Calu3 (cell line): ENCODE measurements at places on chromosomes 12 and 14. TPM values are rescaled to one million over a fixed set of nuclear protein-coding genes. Genes with fewer than 3 reads are reported as not detected.
A peak's percentile ranks its signal among the peaks of the same experiment; 100 is the strongest.

Gene IGFBP6
- total RNA-seq = 25.4 and 67.0 TPM in 2 replicates

GRCh38 chr12:47024463-47024862 is 55.0 kb upstream of the PCED1B start:
- no peaks in the 10 kb centered on the region for H3K27me3 ChIP-seq
- no peaks in the 10 kb centered on the region for H3K36me3 ChIP-seq
- DNase-seq = no peak
- no peak overlapping the region for H3K4me3 ChIP-seq

DNA sequence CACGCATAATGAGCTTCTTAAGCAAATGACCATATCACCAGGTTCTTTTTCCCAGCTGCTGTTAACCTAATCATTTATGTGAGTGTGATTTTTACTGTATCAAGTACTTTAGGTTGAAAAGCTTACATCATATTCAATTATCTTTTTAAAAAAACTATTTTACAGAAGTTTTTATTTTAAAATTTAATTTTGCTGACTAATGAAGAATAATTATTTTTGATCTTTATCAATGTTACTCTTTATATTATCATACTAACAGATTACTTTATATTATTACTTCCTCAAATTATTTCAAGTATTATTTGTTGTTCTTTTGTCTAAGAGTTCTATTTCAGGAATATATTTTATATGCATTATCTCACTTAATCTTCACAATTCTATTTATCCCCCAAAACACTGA is 236.3 kb downstream of the CPNE8 start:
- no peaks in the 10 kb centered on the region for H3K27me3 ChIP-seq
- H3K36me3 ChIP-seq = no peaks in the 10 kb centered on the region
- H3K27ac ChIP-seq = no peak overlapping the region
- no peak overlapping the region for H3K4me3 ChIP-seq
- no peaks in the 10 kb centered on the region for H3K4me1 ChIP-seq

DNA sequence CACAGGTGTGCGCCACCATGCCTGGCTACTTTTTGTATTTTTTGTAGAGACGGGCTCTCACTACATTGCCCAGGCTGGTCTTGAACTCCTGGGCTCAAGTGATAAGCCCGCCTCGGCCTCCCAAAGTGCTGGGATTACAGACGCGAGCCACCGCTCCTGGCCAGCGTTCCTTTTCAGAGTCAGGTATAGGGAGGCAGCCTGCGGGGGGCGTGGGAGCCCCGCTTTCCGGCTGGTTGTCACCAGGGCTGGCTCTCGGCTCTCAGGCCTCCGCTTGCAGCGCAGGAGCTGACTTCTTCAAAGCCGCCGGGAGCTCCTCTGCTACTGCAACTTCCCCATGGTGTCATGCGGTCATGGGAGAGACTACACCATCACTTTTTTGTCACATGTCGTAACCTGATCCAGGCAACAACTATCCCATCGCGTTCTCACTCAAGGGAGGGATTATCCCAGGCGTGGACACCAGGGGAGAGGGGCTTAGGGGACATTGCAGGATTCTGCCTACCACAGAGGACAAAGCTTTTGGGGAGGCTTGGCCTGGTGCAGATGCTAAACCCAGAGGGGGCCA is 129.4 kb downstream of the SCARB1 start:
- no peaks in the 10 kb centered on the region for H3K27me3 ChIP-seq
- peaks cover 63% of the 10 kb centered on the region for H3K4me1 ChIP-seq
- no peak for DNase-seq
- no peak overlapping the region for H3K4me3 ChIP-seq
- H3K36me3 ChIP-seq = peaks cover 21% of the 10 kb centered on the region
- no peak overlapping the region for H3K27ac ChIP-seq

Gene ASCL1
- total RNA-seq = 0.15 TPM in 1 of 2 replicates, not detected in the other

- H3K27ac ChIP-seq = peak overlapping the region; percentile 88
- peaks cover 24% of the 10 kb centered on the region for H3K4me1 ChIP-seq
- peak overlapping the region; percentile 90 for H3K4me3 ChIP-seq
- no peaks in the 10 kb centered on the region for H3K27me3 ChIP-seq
- peak; percentile 77 for DNase-seq
Observed at GRCh38 chr12:110281549-110282299, 677 bp downstream of the ATP2A2 start.

DNA sequence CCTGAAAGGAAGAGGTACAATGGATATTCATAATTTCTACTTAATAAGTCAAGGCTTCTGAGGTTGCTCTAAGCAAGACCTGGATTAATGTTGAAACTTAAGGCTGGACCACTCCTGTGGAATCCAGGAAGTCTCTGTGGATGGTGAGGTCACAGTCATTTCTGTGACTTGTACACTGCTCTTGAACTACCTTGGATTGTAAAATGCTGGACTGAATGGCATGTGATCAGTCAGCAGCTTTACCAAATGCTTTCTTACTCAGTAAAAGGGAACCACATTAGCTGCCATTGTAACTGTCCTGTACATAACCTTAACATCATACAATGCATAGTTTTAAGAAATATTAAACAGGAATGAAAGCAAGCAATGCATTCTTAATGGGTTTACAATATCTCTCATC is 182.9 kb downstream of the NOVA1 start:
- H3K27me3 ChIP-seq = no peaks in the 10 kb centered on the region
- H3K4me1 ChIP-seq = no peaks in the 10 kb centered on the region

Gene EPYC
- not detected in 2 replicates for total RNA-seq

Gene GALNT6
- 34.0 and 45.3 TPM in 2 replicates for total RNA-seq

DNA sequence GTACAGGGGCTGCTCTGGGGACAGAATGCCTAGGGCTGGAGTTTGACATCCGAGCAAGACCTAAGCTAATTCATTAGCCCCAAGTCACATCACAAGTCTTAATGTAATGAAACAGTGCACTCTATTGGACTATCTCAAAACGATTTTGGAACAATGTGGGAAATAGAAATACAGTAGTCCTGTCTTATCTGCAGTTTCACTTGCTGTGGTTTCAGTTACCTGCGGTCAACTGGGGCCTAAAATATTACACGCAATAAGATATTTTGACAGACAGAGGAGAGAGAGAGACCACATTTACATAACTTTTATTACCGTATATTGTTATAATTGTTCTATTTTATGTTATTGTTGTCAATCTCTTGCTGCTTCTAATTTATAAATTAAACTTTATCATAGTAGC is 21.1 kb downstream of the MOAP1 start:
- H3K27me3 ChIP-seq = no peaks in the 10 kb centered on the region
- H3K4me3 ChIP-seq = no peak overlapping the region

- H3K27ac ChIP-seq = no peak overlapping the region
- H3K4me3 ChIP-seq = no peak overlapping the region
- no peaks in the 10 kb centered on the region for H3K4me1 ChIP-seq
- H3K27me3 ChIP-seq = no peaks in the 10 kb centered on the region
- no peak for DNase-seq
Observed at GRCh38 chr14:42437809-42438208, 831.1 kb downstream of the LRFN5 start.

DNA sequence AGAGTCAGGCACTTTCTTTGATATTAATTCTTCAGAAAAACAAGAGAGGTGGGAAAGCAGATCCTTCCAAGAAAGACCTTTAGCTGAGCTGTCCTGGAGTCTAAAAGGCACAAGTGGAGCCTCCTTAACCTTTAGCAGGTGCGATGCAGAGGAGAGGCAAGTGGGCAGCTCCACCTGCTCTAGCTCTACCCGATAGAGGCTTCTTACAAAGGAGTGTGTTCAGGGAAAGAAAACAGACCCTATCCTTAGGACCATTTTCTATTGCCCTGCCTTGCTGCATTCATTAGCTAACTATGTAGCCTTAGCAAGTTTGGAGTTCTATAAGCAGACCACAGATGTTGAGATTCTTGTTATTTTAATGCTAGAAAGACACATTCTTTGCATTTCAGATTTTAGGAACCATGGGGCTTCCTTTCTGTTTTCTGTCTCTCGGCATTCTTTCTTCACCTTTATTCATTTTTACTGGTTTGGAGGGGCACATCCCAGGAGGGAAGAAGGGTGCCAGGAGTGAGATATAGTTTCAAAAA is 214.5 kb downstream of the EGLN3 start:
- DNase-seq = no peak
- no peaks in the 10 kb centered on the region for H3K4me1 ChIP-seq
- peaks cover 50% of the 10 kb centered on the region for H3K27me3 ChIP-seq
- no peaks in the 10 kb centered on the region for H3K36me3 ChIP-seq
- H3K4me3 ChIP-seq = no peak overlapping the region

DNA sequence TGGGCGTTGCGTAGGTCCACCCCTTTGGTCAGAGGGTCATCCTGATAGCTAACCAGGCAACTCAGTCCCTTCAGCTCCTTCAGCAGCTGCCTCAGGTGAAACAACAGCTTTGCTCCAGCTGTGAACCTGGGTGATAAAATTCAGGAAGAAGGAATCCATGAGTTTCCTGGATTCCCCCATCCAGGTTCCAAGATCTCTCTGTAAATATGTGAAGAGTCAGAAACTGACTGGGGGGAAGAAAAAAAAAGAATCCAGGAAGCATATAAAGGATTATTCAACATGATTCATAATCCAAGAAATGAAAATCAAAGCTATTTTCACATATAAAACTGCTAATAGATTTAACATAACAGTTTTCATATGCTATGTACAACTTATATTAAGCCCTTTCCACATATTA is 8.6 kb downstream of the STAT2 start:
- DNase-seq = no peak
- no peaks in the 10 kb centered on the region for H3K27me3 ChIP-seq
- H3K4me1 ChIP-seq = no peaks in the 10 kb centered on the region
- no peak overlapping the region for H3K4me3 ChIP-seq
- no peak overlapping the region for H3K27ac ChIP-seq

DNA sequence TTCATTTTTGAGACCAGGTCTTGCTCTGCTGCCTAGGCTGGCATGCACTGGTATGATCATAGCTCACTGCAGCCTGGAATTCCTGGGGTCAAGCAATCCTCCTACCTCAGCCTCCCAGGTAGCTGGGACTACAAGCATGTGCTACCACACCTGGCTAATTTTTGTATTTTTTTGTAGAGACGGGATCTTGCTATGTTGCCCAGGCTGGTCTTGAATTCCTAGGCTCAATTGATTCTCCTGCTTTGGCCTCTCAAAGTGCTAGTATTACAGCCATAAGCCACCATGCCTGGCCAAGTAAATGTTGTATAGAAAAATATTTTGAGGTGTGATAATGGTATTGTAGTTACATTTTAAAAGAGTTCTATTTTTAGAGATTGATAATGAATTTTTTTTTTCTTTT is 12.6 kb downstream of the BIN2 start:
- H3K27me3 ChIP-seq = no peaks in the 10 kb centered on the region
- no peak for DNase-seq
- peaks cover 9% of the 10 kb centered on the region for H3K36me3 ChIP-seq
- H3K4me1 ChIP-seq = peaks cover 16% of the 10 kb centered on the region
- no peak overlapping the region for H3K4me3 ChIP-seq

Gene TMEM233
- total RNA-seq = not detected in 2 replicates

DNA sequence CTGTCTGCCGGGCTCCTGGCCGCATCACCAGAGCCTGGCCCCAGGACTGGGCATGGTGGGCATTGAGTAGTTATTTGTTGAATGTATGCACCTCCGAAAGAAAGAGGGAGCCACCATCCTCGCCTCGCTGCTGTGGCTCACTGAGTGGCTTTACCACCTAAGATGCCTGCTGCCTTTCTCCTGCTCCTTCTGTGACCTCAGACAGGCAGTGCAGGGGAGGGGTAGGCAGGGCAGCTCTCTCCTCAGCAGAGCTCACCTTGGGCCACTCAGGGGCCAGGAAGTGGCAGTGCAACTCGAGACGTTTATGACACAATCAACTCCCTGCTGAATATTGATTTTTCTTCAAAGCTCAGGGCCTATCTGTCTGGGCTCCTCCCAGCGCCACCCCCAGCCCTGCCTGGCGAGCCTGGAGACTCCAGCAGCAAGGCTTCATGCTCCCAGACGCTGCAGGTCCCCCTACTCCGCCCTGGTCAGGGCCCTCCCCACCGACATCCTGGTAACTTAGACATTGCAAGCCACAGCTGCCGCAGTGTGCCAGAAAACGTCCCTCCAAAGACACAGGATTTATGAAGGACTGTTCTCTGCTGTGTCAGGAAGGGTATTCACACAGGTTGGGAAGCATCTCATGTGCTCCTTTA is 84.3 kb upstream of the DIO3 start:
- H3K27ac ChIP-seq = peak overlapping the region; percentile 97
- peaks cover 28% of the 10 kb centered on the region for H3K36me3 ChIP-seq
- peak overlapping the region; percentile 93 for H3K4me3 ChIP-seq
- no peaks in the 10 kb centered on the region for H3K27me3 ChIP-seq
- H3K4me1 ChIP-seq = peaks cover 53% of the 10 kb centered on the region

GRCh38 chr12:114676142-114676741 is 7.7 kb downstream of the TBX3 start:
- H3K4me3 ChIP-seq = no peak overlapping the region
- no peak overlapping the region for H3K27ac ChIP-seq
- DNase-seq = no peak

GRCh38 chr12:64580681-64581080 is 29.6 kb upstream of the RASSF3 start:
- no peak for DNase-seq
- H3K36me3 ChIP-seq = no peaks in the 10 kb centered on the region
- no peak overlapping the region for H3K4me3 ChIP-seq
- H3K27me3 ChIP-seq = peaks cover 19% of the 10 kb centered on the region

- H3K27ac ChIP-seq = no peak overlapping the region
- no peaks in the 10 kb centered on the region for H3K36me3 ChIP-seq
- no peak overlapping the region for H3K4me3 ChIP-seq
- no peak for DNase-seq
Observed at GRCh38 chr12:76311796-76312195, 36.4 kb downstream of the BBS10 start.

Gene KRT74
- not detected in 2 replicates for total RNA-seq

GRCh38 chr14:34065236-34065635 is 114.4 kb upstream of the EGLN3 start:
- H3K4me3 ChIP-seq = no peak overlapping the region
- DNase-seq = no peak
- no peaks in the 10 kb centered on the region for H3K27me3 ChIP-seq

Gene LBHD2
- total RNA-seq = not detected in 2 replicates

DNA sequence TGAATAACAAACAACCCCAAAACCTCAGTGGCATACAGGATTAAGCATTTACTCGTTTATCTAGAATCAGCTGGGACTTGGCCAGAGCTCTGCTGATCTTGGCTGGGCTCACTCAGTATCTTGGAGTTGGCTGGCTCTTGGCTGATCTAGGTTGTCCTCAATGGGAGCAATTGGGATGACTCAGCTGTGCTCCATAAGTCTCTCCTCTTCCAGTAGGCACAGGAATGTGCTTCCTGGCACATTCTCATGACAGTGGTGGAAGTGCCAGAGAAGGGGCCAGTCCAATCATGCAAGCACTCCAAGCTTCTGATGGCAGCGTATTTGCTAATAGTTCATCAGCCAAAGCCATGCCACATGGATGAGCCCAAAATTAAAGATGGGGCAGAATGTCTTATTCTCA is 41.7 kb upstream of the ANO4 start:
- H3K27ac ChIP-seq = no peak overlapping the region
- H3K36me3 ChIP-seq = no peaks in the 10 kb centered on the region
- no peaks in the 10 kb centered on the region for H3K27me3 ChIP-seq
- no peaks in the 10 kb centered on the region for H3K4me1 ChIP-seq
- no peak for DNase-seq
- H3K4me3 ChIP-seq = no peak overlapping the region

Gene LRRIQ1
- total RNA-seq = 1.4 and 2.1 TPM in 2 replicates

DNA sequence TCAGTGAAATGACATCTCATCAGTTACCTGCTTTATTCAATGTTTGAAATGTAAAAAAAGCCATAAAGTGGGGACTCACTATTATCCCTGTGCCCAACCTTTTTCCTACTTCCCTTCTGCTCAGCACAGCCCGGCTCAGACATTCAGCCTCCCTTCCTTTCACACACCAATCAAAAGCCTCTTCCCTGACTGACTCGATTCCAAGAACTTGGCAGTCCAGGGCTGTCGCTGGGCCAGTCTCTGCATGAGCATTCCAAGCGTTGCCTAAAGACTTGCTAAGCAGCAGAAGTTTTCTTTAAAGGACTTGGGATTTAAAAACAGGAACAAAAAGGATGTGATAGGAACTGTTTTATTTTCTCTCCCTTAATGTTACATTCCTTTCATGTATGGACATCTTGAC is 22.7 kb downstream of the ITPR2 start:
- no peak overlapping the region for H3K27ac ChIP-seq
- H3K27me3 ChIP-seq = peaks cover 23% of the 10 kb centered on the region
- H3K4me1 ChIP-seq = no peaks in the 10 kb centered on the region
- DNase-seq = no peak

Gene ARHGEF40
- total RNA-seq = 15.0 and 16.8 TPM in 2 replicates
